ENCODE measurements at places on chromosomes 16 and 17.
A peak's percentile ranks its signal among the peaks of the same experiment; 100 is the strongest.

DNA sequence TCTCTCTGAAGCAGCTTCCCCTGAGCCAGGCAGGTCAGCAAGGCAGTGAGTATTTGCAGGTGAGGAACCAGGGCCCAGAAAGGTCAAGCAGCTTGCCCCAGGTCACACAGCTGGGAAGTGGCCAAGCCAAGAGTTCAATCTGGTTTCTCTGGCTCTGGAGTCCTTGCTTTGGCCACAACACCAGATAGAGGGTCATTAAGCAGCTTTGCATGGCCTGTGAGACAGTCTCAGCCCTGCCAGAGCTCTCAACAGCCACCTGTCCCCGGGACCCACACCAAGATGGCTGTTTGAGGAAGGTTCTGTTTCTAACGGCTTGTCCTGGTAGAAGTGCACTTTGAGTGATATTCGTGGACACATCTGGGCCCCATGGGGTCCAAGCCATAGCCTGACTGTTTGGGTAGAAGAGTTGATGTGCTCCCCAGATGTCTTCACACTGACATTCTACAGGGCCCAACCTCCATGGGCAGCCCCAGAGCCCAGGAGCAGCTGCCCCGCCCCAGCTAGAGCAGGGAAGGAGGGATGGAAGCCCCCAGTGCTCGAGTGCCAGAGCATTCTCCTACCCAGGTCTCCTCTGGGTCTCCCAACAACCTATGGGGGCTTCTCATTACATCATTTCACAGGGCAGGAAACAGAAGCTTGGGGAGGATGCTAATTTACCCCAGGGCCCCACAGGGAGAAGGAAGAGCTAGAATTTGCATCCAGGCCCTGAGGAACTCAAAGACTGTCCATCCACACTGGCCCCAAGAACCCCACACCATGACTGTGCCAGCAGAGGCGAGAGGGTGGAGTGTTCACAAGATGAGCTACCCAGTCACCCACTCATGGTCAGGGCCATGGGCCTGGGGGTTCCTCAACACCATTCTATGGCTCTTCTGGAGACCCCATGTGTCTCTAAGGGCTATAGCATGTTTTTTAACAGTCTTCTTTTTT is 107.3 kb upstream of the CDH5 start:
- DNase-seq: no peak

GRCh38 chr17:49567871-49568694 is 7.6 kb upstream of the NXPH3 start:
- DNase-seq: peak; percentile 91

DNA sequence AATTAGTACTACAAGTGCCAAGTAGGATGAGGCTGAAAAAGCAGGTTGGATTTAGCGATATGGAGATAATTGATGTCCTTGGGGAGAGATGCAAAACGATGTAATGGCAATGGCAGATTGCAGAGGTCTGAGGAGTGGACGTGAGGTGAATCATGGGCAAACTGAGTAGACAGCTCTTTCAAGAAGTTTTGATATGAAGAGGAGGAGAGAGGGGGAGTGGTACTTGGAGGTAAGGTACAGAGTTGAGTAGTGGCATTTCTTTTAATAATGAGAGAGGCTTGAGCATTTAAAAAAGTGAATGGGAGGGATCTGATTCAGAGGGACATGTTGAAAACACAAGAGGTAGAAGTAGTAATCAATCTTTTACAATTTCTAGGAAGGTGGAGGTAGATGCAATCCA is 17.7 kb upstream of the VPS4A start:
- no peak for DNase-seq

GRCh38 chr17:16473044-16474011 is 18.7 kb downstream of the LRRC75A start:
- DNase-seq: no peak

GRCh38 chr16:76583945-76584344 is 306.7 kb downstream of the CNTNAP4 start:
- no peak for DNase-seq

GRCh38 chr17:72396121-72396520 is 275.3 kb downstream of the SOX9 start:
- no peak for DNase-seq

DNA sequence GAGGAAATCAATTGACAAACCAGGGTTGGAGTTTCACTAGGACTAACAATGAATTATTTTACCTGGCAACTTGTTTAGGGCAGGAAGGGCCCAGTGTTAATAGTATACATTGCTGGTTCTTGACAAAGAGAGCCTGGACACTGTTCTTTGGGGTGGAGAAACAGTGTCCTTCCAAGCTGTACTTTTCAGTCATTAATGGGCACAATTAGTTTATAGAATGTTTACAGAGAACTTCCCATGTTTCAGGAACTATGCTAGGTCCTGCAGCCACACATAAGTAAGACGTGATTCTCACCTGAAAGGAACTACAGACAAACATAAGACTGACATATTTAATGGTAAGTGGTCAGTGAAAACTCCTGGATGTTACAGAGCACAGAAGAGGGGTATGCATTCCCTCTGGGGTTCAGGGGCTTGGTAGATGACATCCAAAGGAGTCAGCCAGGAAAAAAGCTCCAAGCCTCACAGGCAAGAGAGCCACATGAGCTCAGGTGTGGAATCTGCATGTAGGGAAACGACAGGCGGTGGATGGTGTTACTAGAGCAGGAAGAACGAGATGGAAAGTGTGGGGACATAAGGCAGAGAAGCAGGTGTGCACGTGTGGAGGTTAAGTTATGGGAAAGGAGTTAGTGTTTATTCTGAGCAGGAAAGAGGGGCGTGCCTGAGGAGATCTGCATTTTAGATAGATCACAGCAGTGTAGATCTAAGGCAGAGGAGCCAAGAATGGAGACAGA is 3.8 kb upstream of the DYNLL2 start:
- no peak for DNase-seq

- DNase-seq: no peak
These were observed 25.4 kb upstream of the RHOT1 start for GRCh38 chr17:32116937-32117336.

GRCh38 chr16:31472709-31473203 is 804 bp downstream of the TGFB1I1 start:
- DNase-seq: peak; percentile 41

DNA sequence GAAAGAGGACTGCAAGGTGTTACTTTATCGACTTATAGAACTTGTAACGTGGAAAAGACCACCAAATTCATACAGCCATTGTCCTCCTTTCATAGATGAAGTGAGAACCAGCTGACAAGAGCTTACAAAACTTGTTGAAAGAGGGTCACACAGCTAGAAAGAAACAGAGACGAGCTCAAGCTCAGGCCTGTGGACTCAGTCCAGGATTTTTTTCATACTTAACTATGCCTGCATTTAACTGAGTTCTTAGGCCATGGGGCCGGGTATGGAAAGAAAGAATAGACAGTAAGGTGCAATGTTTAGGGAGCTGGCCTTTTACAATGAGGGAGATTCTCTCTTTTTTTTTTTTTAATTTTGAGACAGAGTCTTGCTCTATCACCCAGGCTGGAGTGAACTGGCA is 106.1 kb downstream of the ADAMTS18 start:
- no peak for DNase-seq

- no peak for DNase-seq
These were observed 34.6 kb upstream of the CDH15 start for GRCh38 chr16:89136931-89137330.

GRCh38 chr16:5444189-5444588 is 346.6 kb upstream of the EEF2KMT start:
- DNase-seq: no peak

DNA sequence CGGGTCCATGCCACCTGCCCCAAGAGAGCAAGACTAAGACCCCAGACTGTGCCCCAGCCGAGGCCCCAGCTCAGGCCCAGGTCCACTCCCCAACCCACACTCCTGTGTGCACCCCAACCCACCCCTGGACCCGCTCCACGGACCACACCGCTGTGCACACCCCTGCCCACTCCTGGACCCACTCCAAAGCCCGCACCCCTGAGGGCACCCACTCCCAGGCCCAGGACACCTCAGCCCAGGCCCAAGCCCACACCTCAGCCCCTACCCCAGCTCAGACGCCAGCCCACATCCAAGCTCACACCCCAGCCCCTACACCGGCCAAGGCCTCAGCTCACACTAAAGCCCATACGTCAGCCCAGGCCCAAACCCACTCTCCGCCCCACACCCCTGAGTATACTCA is 1.1 kb downstream of the SPEM3 start:
- no peak for DNase-seq

DNA sequence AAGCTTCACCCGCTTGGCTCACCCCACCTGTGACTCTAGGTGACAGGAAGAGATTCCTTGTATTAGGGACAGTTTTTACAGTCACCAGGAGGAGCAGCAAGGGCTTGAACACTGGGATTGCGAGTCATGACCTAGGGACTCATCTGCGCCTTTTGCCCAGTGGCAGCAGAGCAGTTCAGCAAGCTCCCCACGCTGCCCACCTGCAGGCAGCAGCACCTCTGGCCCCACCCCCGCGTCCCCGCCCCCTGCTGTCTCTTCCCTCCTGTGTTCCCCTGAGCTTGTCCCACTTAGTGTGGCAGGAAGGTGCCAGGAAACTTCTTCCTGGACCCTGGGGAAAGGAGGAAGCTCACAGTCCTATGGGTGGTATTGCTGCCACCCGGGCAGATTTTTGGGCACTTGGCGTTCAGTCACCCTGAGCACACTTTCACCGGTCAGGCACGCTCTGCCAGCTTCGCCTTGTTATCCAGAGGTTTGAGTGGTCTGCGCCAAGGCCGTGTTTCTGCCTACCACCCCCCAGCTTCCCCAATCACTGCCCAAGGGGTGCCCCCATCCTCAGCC is 8.7 kb downstream of the MMP15 start:
- no peak for DNase-seq

DNA sequence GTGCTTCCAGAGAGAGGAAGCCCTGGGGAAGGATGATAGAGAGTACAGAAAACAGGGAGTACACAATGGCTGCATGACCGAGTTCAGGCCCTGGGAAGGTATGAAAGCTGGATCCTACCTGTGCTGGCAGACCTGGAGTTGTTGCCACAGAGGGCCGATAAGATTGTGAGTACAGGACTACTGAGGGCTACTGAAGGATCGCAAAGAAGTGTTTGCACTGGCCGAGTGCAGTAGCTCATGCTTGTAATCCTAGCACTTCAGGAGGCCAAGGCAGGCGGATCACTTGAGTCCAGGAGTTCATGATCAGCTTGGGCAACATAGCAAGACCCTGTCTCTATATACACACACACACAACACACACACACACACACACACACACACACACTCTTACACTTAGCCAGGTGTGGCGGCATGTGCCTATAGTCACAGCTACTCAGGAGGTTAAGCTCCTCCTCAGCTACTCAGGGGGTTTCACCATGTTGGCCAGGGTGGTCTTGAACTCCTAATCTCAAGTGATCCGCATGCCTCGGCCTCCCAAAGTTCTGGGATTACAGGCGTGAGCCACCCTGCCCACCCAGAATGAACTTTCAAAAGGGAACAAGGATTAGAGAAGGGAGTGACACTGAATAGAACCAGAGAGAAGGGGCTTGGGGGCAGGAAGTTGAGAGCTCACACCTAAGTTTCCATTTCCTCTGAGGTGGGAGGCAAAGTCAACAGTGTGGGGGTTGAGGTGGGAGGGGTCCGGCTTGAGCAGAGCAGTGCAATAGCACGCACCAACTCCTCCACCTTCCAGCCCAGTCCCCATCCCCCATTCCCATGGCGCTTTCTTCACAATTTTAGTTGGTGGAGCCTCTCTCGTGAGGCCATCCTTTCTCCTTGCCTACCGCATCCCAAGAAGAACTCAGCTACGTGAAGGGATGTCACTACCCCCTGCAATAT is 7.5 kb downstream of the SCIMP start:
- no peak for DNase-seq

DNA sequence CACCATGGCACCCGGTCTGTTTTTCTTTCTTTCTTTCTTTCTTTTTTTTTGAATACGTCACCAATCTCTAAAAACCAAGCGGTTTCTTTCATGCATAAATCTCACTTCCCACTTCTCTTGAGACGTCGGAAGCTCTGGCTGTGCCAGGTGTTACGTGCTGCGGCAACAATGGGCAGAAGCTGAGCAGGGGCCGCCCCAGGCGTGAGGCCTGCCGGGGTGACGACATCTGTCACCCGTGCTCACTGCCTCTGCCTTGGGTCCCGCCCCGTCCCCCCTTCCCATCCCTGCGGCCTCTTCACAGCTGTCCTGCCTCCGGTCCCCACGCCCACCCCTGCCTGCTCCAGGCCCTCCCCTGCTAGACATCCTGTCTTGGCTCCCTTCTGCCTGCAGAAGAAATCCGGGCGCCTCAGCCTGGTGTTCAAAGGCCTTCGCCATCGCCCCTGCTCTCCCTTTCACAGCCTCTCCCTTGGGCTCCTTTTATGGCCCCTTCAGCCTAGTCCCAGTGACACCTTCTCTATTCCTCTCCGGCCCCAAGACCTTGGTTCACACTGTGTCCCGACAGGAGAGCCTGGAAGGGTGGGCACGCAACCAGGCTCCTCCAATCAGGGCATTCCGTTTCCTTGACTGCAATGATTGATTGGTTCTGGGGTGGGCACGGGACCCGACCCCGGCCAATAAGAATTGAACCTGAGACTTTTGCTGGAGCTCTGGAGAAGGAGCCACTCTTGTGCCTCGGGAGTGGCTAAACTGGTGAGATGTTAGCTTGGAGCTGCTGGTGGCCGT is 4.8 kb downstream of the P2RX1 start:
- peak; percentile 62 for DNase-seq

DNA sequence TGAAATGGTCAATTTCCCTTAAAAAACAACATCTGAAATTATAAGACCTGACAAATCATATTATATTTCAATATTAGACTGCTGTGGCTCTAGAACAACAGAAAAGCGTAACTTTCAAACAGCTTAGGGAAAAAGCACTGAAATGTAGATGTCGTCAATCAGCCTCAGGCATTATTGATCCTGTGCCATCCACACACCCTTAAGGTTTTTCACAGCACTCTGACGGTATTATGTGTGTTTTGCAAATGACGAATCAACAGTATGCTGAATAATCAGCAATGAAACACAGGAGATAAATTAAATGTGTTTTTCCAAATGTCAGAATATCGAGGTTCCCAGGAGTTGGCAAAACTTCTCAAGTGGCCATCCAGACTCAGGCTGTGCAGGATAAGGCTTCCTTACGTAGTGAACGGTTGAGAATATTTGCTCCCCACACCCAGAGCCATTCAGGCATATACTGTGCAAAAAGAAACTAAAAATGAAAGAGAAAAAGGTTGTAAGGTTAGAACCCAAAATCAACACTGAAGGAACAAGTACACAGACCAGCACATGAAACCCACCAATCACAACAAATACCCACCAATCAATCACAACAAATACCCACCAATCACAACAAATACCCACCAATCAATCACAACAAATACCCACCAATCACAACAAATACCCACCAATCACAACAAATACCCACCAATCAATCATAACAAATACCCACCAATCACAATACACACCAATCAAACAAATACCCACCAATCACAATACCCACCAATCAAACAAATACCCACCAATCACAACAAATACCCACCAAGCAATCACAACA is 7.7 kb upstream of the MBTPS1 start:
- no peak for DNase-seq

Data from suppressor macrophage treated with lipopolysaccharide for 4 hours (primary cell).